ENCODE measurements at places on chromosomes 1 and 21.
A peak's percentile ranks its signal among the peaks of the same experiment; 100 is the strongest.

DNA sequence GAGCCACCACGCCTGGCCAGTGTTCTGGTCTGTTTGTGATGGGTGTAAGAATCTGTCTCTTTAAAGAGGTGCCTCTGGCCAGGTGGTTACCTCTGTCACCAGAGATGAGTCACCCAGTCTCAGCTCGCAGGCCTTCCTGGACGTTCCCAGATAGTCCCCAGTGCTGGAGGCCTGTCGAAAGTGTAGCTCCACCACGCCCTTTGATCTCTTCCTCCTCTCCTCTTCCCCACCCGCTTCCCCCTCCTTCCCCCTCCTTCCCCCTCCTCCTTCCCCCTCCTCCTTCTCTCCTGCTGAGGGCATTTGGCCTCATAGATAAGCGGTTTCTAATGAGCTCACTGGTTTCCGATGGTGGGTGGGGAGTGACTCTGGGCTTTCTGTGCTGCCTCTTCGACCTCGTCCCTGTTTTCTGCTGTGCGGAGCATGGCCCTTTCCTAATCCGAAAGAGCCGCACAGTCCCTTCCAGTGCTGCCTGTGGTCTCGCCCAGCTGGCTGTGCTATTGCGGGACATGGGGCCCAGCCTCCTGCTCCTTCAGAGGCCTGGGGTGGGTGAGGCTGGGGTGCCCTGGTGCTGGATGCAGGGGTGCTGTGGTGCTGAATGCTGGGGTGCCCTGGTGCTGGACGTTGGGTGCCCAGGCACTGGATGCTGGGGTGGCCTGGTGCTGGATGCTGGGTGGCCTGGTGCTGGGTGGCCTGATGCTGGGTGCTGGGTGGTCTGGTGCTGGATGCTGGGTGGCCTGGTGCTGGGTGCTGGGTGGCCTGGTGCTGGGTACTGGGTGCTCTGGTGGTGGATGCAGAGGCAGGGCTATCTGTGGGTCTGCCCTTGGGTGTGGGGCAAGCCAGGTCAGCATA is 19.2 kb downstream of the AGPAT3 start:
- no peak for DNase-seq

DNA sequence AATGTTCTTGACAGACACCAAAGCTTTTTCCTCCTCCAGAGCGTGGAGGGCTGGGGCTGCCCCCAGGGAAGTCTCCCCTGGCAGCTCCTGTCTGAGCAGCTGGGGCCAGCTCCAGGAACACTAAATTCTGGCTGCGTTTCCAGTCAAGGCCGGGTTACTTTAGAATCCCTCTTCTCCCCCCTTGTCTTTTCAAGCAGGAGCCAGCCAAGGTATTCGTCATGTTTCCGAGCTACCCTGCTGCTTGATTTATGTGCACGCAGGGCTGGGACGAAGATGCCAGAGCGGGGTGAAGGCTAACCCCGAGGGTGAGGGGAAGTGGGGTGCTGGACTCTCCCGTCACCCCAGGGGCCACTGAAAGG is 68.1 kb upstream of the ANGPTL1 start:
- DNase-seq, result no peak

DNA sequence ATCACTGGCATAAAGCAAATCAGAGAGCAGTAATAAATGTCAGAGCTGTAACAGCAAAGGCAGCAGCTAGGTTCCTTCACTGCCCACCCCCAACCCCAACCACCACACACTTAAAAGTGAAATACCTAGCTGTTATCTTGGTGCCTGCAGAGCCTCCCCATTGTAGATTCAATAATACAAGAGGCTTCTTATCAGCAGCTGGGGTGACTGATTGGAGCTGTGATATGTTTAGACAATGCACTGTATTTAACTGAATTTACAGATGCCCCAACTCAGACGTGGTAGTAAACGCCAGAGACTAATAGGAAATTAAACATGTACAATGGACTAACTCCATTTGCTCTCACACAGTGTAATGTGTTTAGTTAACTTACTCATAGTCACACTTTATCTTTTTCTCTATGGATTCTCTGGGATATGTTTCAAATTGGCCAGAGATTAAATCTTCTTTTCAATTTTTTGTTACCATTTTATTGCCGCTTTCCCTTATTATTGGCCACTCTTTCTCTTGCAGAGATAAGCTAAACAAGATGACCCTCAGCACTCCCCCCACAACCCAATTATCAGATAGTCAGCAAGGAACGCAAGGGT is 117.1 kb downstream of the ESRRG start:
- DNase-seq, result no peak

DNA sequence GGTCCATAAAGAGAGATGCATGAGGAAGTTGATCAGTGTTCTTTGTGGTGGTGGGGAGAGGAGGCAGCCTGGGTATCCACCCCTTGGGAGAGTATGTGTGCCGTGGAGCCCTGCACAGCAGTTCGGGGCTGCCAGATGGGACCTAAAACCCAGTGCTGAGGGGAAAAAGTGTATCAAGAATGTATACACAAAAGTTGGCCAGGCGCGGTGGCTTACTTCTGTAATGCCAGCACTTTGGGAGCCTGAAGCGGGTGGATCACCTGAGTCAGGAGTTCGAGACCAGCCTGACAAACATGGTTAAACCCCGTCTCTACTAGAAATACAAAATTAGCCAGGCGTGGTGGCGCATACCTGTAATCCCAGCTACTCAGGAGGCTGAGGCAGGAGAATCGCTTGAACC is 4.1 kb upstream of the TTC4 start:
- DNase-seq, result no peak

DNA sequence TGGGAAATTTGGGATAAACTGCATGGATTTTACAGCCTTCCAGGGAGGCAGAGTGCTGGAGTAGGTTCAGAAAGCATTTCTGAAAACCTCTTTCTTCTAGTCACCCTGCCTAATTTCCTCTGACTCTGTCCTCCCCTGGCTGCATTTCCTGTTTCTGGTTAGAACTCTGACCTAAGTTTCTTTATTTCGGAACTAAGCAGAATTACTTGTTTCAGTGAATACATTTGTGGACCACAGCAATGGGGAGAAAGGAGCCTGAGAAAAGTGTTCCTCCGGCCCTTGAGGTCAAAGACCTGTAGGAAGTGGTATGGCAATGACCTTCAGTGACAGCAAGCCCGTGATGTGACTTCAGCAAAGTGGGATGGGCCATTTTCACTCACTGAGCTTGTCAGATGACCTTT is 173.4 kb upstream of the RUNX1 start:
- DNase-seq, result peak; percentile 12

Measured in AML-193 (cell line).